ENCODE measurements at places on chromosomes 1 and 21.
A peak's percentile ranks its signal among the peaks of the same experiment; 100 is the strongest.

GRCh38 chr1:154998818-154999570 lies 3.6 kb upstream of the ZBTB7B start:
- peak; percentile 67 for DNase-seq

- no peak for DNase-seq
Measured at GRCh38 chr1:117403597-117403996, 36.3 kb downstream of the MAN1A2 start.

DNA sequence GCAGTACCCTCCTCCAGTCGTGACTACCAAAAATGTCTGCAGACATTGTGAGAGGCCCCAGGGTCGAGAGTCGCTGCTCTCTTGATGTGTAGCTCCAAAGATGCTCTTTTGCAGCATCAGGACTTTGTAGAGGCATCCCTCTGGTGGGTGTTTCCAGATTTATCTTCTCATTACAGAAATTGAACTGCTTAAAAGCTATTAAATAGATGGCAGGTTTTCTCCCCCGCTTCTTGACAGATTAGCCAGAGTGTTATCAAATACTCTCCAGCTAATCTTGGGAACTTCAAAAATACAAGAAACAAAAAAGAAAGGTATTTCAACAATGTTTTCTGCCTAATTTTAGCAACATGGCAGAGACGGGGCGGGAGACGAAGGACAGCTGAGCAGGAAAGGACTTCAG lies 265.2 kb downstream of the KIF26B start:
- no peak for DNase-seq

GRCh38 chr1:89672489-89673183 lies 39.7 kb downstream of the LRRC8C start:
- DNase-seq = no peak

GRCh38 chr1:93732514-93732913 lies 50.9 kb upstream of the BCAR3 start:
- no peak for DNase-seq

GRCh38 chr1:55305735-55306134 lies 90.6 kb upstream of the USP24 start:
- DNase-seq = no peak

GRCh38 chr1:6281511-6282402 lies 20.9 kb upstream of the GPR153 start:
- no peak for DNase-seq

Measured in stimulated activated CD4-positive, alpha-beta T cell treated with anti-CD3 and anti-CD28 coated beads, Interleukin-15, amount 100 ng/mL, for 48 hours (primary cell).